ENCODE measurements at places on chromosomes 4 and X.

GRCh38 chrX:30304866-30305265 lies 4.3 kb downstream of the NR0B1 start:
- DNase-seq, result no peak

GRCh38 chr4:145904413-145905177 lies 34.0 kb downstream of the ZNF827 start:
- DNase-seq, result no peak

GRCh38 chr4:2299794-2300193 lies 37.9 kb upstream of the MXD4 start:
- DNase-seq, result no peak

GRCh38 chr4:94339779-94340178 lies 2.9 kb downstream of the HPGDS start:
- DNase-seq, result no peak

DNA sequence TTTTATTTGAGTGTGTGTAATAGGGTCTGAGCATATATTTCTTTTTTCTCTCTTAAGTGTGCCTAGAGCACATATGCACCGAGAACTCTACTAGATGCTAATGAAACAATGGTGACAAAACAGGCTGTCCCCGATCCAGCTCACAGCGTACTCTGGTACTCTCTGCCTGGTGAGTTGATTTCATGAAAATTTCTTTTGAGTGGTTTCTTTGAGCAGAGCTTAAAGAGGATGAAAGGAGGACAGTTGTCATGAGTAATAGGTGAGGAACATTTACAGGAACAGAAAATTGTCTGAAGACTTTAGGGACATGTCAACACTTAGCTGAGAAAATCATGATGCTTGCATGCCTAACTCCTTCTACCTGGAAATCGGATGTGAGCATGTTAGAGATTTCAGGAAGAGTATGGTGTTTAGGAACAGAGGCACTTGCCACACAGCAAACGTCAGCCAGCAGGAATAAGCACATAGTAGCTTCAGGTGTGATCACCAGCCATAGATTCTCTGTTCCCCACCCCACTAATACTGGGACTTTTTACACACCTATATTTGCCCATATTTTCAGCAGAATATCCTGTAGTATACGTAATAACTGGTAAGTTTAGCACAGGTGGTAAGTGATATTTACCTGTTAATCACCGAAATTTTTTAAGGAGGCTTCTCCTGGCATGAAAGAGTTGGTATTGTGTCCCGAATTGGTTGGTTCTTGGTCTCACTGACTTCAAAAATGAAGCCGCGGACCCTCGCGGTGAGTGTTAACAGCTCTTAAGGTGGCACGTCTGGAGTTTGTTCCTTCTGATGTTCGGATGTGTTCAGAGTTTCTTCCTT lies 111.1 kb downstream of the ZNF330 start:
- DNase-seq, result no peak

- DNase-seq, result no peak
These were observed 147.1 kb downstream of the NHS start for GRCh38 chrX:17521871-17522693.

- DNase-seq, result no peak
These were observed 310.0 kb downstream of the PDHA2 start for GRCh38 chr4:96149894-96150293.

DNA sequence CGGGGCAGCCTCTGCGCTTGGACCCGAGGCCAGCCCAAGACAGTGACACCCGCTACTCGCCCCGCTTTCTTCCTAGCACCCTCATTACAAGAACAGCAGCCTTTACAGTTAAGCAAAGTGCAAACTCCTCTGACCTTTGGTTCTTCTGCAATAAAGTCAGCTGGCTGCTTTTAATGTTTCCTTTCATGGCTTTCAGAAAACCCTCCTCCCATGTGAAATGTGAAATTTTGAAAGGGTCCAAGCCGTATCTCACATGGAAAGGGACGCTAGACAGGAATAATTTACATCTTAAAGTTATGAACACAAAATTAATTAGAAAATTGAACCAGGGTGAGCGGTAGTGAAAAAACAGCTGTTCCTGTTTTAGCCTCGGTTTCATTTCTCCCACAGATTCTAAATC lies 520.1 kb upstream of the FRG1 start:
- no peak for DNase-seq

- DNase-seq, result no peak
These were observed 33.2 kb downstream of the PPARGC1A start for GRCh38 chr4:23856630-23857029.

DNA sequence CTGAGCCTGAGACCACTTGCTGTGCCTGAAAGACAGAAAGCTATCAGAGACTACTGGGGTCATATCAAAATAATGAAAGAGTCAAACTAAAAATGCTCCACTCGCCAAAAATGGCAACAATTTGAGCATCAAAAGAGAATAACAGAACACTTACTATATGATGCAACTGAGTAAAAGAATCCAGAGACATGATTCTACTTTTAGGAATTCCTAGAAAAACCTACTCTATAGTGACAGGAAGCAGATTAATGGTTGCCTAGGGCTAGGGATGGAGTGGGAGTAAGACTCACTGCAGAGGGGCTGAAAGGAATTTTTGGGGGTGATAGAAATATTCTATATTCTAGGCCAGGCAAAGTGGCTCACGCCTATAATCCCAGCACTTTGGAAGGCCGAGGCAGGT lies 29.4 kb upstream of the SLAIN2 start:
- no peak for DNase-seq

GRCh38 chr4:98614662-98615061 lies 43.7 kb downstream of the TSPAN5 start:
- no peak for DNase-seq

GRCh38 chr4:7124689-7125442 lies 57.0 kb upstream of the GRPEL1 start:
- no peak for DNase-seq

- no peak for DNase-seq
These were observed 52.0 kb upstream of the ACSL4 start for GRCh38 chrX:109785053-109785452.

DNA sequence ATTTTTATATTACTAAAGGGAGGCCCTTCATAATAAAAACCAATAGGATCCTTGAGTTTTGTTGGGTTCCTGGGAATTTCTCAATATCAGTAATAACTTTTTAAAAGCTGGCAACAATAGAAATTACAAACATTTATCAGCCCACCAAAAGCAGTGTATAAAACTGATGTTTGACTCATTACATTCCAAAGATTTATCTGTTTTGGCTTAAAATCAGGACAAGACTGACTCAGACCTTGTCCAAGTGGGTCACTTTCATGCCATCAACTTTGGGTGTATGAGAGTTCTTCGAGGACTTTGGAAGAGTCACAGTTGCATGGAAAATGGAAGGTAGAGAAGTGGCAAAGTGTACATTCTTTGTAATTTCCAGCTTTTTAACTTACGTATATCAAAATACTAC lies 102.8 kb downstream of the FRMPD4 start:
- no peak for DNase-seq

DNA sequence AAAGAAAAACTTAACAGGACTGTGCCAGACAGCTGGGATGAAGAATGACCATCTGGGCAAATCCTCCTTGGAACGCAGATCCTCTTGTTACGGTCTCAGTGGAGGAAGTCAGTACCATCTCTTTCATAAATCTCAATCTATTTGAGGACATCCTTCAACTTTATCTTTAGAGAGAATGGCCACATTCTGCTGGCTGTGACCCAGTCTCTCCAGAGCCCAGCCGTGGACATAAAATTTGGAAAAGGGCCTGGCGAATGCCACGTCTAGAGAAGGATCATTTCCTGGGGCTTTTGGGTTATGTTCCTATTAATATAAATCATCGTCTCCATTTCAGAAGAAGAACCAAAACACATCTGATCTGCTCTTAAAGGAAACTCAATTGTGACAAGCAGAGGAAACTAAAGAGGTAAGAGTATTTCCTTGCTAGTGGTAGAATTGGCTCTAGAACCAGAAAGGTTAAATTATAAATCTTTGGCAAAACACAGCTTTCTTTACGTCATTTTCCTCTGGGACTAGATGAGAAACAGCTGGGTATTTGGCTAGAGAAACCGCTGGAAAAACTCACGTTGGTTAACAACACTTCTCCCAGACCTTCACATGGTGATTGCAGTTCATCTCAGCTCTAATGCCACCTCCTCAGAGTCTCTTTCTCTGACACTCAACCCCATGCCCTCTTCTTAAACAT lies 164.7 kb downstream of the CHIC2 start:
- no peak for DNase-seq

- no peak for DNase-seq
These were observed 129.8 kb downstream of the SORBS2 start for GRCh38 chr4:185682236-185682635.

- DNase-seq, result no peak
These were observed 28.2 kb upstream of the TLR2 start for GRCh38 chr4:153655928-153656327.

- DNase-seq, result no peak
These were observed 116.5 kb downstream of the COL25A1 start for GRCh38 chr4:109185951-109186350.

- DNase-seq, result no peak
These were observed 251.0 kb downstream of the KCNIP4 start for GRCh38 chr4:21697583-21697982.

- DNase-seq, result no peak
These were observed 412 bp downstream of the SLC10A3 start for GRCh38 chrX:154490021-154490413.

- no peak for DNase-seq
These were observed 723.2 kb downstream of the SMARCA1 start for GRCh38 chrX:128800138-128800537.

DNA sequence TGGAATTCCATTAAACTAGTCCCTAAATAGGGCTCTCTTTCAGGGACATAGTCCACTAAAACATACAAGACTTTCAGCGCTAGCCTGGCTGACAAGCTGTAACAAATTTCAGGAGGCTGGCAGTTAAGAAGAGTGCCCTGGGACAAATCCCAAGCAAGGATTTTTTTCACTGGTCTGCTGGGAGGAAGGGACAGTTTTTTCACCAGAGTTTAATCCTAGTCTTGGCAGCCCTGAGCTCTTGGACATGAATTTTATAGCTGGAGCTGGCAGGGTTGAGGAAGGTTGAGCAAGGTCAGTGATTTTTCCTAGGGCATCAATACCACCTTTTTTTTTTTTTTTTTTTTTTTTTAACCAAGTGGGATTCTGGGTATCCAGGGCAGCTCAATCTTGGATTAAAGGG lies 184.4 kb downstream of the SH2D1A start:
- DNase-seq, result no peak

GRCh38 chrX:48972220-48973164 lies 848 bp upstream of the KCND1 start:
- DNase-seq, result peak; percentile 2

- no peak for DNase-seq
These were observed 156.7 kb downstream of the SPRY1 start for GRCh38 chr4:123553279-123553678.

GRCh38 chr4:74375824-74376426 lies 11.0 kb downstream of the EREG start:
- no peak for DNase-seq

- no peak for DNase-seq
These were observed 495.2 kb downstream of the MID1IP1 start for GRCh38 chrX:39296472-39296871.

GRCh38 chr4:53895137-53895536 lies 169.3 kb downstream of the CHIC2 start:
- DNase-seq, result no peak

- DNase-seq, result no peak
These were observed 2.5 kb upstream of the GABRE start for GRCh38 chrX:151977009-151977408.

- no peak for DNase-seq
These were observed 19.4 kb downstream of the LYAR start for GRCh38 chr4:4270529-4270928.

- no peak for DNase-seq
These were observed 552.7 kb upstream of the TENM3 start for GRCh38 chr4:181690498-181690897.

DNA sequence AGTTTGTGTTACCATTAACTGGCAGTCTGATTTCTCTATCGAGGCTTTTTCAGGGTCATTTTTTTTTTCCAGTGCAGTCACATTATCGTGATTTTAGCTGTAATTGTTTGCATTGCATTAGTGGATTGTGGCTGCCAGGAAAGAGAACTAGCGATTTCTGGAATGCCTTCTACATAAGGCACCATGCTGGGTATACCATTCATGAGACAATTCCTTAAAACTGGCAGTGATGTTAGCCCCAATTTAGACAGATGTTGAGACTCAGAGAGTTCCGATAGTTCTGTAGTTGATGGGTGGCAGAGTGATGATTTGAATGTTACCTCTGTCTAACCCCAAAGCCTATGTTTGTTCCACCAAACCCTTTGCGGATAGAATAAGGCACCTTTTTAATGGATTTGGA lies 175.4 kb upstream of the TENM3 start:
- DNase-seq, result no peak
